ENCODE measurements at places on chromosomes 16 and 17.

DNA sequence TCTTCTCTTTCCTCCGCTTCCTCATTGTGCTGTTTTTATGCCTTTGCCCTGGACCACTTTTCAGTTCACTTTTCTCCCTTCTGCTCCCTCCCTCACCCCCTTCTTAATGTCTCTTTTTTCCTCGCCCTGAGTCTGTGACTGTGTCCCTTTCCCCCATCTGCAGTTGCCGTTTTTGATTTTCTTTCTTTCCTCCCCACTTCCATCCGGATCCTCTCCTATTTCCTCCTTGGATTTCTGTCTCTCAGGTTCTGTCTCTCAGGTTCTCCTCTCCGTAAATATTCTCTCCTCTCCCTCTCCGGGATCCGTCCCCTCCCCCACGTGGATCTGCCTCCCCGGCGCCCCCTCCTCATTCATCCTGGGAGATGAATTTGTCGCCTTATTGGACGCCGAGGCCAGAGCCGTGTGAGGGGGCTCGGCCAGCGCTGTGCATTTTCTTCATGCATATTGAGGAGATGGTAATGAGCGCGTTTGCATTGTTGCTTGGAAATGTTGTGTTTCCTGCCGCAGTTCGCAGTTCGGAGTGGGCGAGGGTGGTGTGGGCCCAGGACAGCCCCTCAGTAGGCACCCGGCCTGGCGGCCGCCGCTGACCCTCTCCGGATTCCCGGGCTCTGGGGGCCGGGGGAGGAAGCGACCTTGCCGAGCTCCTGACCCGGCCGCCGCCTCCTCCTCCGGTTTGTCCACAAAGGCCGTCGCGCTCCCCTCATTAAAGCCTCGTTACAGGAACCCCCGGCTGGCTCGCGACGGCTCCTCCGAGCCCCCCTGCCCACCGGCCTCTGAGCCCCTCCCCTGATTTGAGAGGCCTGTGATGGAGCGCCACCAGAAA is 4.5 kb upstream of the IRX3 start:
- no peak for DNase-seq

GRCh38 chr17:68794636-68795434 is 160.4 kb downstream of the ABCA8 start:
- DNase-seq: no peak

DNA sequence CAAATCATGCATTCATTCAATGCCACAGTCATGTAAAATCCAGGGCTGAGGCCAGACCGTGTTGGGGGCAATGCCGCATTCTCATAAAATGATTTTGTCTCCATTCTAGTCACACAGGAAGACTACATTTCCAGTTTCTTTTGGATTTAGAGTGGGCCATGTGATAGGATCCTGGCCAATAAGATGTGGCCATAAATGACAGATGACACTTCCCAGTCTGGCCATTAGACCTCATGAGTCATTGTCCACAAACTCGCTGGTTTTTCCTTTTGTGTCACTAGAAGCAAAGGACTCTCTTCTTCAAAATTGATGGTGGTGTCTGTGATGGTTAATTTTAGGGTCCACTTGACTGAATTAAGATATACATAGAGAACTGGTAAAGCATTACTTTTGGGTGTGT is 352.3 kb downstream of the UTP18 start:
- no peak for DNase-seq

DNA sequence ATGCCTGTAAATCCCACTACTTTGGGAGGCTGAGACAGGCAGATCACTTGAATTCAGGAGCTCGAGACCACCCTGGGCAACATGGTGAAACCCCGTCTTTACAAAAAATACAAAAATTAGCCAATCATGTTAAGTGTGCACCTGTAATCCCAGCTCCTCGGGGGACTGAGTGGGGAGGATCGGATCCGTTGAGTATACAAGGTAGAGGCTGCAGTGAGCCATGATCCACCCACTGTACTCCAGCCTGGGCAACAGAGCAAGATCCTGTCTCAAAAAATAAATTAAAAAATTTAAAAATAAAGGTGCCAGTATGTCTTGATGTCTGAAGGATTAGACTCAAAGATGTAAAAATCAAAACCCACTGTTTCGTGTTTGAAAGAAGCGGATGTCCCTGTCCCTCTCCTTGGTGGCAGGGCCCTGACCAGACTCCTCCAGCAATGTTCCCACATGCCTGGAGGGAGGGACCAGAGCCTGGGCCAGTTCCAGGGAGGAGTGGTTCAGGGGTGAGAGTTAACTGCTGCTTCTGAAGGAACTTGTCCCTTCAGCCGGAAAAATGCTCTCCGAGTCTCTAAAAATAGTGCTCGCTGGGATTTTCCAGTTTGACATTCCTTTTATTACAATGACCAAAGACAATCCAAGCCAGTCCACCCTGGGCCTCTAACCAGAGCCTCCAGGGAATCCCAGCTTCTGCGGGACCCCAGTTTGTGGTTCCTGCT is 9.4 kb upstream of the CMTM4 start:
- no peak for DNase-seq

DNA sequence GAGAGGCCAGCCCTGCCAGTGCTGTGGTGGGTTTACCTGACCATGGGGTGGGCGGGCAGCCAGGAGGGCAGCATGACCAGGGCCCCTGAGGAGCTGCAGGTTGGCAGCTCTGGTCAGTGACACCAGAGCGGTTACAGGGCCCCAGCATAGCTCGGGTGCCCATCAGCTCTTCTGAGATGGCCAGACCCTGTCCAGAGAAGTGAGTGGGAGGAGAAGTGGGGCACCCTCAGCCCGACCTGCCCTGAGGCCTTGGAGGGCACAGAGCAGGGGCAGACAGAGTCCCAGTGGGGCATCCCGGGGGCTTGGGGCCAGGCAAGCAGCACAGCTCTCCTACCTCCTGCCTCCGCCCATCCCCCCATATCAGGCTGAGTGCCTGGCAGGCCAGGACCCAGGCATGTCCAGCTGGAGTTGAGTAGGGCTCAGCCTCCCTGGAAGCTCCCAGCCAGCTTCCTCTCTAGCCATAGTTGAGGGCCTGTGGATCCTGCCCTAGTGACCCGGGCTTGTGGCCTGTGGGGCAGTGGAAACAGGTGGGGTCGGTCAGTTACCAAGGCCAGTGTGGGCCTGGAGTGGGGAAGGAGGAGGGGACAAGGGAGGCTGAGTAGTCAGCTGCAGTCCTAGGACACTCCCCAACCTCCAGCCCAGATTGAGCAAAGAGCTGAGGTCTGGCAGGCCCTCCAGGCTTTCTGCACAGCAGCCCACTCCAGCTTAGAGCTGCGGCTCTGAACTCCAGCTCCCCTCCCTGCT is 83.5 kb downstream of the AMFR start:
- DNase-seq: no peak

GRCh38 chr16:87342978-87343752 is 26.0 kb upstream of the C16orf95 start:
- no peak for DNase-seq

DNA sequence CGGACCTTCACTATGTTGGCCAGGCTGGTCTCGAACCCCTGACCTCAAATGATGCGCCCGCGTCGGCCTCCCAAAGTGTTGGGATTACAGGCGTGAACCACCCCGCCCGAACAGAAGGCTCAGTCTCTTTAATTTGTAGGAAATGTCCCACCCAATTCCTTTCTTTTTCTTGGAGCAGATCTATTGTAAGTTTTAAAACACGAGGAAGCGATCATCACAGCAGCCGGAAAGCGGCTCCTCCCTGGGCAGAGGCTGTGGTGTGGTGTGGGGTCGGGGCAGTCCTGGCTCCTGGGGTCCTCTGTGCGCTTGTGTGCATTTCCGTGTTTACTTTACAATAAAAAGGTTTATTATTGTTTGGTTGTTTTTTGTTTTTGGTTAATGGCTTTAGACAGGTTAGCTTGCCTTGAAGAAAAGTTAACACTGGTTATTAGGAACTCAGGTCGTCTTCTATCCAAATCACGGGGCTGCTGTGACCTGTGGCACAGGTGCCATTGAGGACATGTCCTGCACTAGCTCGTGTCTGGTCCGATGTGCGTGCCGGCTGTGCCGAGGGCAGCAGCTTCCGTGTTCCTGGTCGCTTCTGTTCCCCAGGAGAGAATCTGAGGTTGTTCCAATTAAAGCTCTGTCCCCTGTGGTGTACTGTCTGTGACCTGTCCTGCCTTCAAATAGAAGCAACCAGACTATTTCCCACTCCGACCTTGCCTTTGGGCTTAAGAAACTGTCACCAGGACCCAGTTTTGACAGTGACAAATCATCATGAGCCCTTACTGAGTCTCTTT is 83.1 kb downstream of the SEC14L1 start:
- DNase-seq: no peak

DNA sequence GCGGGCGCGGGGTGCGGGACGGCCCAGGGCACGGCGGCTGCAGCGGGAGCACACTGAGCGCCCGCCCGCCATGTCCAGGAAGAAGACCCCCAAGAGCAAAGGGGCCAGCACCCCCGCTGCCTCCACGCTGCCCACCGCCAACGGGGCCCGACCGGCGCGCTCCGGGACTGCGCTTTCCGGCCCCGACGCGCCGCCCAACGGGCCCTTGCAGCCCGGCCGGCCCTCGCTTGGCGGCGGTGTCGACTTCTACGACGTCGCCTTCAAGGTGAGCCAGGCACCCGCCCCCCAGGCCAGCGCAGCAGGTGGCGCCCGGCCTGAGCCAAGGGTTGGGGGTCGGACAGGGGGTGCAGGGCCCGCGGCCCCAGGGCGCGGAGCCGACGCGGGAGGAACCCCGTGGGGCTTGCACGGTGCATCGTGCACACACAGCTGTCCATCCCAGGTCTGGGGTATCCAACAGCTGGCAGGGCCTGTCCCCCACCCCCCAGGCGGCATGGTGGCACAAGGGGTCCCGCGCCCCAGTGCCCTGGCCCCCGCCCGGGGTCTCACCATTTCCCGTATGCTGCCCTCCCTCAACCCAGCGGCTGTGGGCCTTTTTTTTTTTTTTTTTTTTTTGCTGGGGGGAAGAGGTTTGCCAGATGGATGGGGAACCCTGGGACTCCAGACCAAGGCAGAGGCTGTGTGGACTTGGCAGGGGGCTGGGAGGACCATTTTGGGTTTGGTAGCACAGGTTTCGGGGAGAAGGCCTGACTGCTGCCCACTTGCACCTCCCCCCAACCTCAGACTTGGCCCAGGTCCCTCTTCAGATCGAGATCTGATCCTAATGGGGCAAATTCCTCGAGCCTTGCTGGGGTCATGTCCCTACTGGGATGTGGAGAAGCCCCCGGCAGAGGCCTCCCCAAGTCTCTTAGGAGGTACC is 547 bp downstream of the RAB26 start:
- no peak for DNase-seq
